ENCODE measurements at places on chromosomes 6 and 20.

GRCh38 chr6:44428682-44429081 is 41.2 kb downstream of the CDC5L start:
- DNase-seq: no peak

DNA sequence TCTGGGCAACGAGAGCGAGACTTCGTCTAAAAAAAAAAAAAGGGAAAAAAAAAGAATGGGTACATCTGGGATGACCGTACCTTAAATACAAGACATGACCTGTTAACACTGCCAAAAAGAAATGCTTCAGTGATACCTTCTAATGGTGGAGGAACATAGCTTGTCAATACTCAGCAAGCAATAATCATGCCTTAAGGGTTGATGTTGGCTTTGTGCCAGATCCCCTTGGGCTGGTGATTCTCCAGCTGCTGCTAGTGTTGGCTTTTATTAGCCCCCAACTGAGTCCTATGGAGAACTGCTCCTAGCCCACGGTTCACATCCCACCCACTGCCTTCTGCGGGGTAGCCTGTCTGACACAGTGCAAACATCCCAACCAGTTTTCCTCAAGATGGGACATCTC is 134.9 kb downstream of the PLCB1 start:
- DNase-seq: no peak

DNA sequence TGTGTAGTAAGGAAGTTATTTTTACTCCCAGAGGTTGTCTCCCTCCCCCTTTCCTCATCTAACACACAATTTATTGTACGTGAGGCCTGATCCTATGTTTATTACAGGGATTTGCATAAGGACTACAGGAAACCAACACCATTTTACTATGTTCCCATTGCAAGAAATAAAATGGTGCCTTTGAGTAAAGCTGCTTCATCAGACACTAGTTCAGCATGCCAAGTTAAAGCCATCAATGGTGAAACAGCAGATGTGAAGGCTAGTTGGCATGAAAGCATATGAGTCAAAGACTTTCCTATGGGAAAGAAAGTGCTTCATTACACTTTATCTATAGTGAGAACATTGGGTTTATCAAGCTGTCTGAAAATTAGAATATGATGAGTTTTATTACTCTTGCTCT is 543.0 kb downstream of the GRIK2 start:
- DNase-seq: no peak

- DNase-seq: no peak
Observed at GRCh38 chr6:169738204-169738975, 13.0 kb downstream of the DYNLT2 start.

DNA sequence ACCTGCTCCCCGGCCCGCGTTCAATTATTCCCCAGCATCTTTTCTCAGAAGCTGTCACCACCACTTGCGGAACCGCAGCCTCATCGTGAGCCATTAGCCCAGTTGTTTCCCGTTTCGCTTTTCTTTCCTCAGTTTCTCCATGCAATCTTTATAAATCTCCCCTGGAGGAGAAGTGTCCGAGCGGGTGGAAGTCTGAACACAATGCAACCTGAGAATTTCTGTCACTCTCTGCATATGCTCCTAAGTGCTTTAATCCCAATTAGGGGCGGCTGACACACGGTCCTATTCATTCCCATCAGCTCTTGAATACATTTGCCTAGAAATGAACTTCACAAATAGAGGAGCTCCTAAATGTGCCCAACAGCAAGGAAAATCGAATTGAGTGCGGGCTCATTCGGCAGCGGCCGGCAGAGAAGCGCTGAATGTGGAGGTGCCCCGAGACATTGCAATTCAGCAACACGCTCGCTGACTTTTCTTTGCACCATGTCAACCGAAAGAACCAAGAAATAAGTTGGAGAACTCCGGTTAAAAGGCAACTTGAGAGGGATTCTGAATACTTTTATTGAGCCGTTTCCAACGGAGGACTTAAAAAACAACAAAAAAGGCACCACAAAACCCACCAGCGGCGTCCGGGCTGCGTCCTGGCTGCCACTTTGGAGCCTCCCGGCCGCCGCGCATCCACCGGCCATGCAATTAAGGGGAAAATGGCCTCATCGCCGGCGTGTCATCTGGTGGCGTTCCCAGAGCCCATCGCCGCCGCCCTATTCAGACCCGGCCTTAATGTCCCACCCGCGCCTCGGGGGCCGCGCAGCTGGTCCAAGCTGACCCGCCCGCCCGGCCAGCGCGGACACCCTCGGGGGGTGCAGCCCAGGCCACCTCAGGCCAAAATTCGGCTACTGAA is 3.9 kb upstream of the PRDM13 start:
- no peak for DNase-seq

DNA sequence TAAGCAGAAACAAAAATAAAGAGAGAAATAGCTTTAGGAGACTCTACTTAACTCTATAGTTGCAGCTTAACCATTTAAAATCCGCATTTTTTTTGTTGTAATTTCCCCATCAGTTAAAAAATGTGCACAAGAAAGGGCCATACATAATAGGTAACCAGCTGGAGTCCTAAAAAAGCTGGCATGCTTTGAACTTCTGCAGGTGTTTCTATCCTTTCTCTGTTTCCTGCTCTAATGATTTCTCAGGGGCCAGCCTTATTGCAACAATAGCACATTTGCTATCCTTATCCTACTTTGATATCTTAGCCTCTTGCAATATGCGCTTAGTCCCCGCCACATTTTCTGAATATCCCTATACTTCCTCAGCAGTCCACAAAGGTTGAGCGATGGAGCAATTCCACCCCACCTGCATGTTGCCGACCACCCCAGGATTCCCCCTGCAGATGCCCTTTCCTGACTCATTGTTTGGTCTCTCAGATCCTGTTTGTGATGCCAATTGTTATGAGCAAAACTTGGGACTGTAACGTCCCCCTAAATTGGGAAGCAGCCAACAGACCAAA is 48.5 kb downstream of the TRIM27 start:
- DNase-seq: no peak

DNA sequence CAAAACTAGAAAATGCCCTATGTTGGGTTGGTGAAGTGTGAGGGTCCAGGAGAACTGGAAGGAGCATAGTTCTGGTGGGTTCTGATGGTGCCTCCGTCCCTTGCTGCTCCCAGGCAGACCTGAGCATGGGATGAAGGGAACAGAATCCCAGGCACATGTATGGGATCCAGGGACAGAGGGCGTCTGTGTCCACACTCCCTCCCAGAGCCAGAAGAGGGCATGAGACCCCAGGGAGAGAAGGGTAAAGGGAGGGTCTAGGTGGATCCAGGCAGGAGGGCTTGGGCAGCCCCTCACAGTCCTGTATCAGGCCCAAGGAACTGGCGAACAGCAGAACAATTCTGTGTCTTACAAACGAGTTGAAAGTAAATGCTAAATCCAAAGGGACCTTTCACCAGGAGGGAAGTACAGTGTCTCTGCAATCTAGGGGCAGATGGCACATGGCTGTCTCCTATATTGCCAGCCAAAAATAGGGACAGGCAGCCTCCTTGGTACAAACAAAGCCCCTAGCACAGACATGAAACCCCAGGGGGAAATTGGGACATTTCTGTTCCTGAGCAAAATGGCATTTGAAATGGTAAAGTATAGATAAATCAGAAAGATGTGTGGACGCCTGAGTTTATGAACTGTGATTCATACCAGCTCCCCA is 2.5 kb upstream of the BPIFA1 start:
- no peak for DNase-seq

All from AG09319 (cell line).